ENCODE measurements at places on chromosomes 6 and 20.

GRCh38 chr6:99587792-99588191 lies 18.8 kb upstream of the PRDM13 start:
- DNase-seq = no peak

DNA sequence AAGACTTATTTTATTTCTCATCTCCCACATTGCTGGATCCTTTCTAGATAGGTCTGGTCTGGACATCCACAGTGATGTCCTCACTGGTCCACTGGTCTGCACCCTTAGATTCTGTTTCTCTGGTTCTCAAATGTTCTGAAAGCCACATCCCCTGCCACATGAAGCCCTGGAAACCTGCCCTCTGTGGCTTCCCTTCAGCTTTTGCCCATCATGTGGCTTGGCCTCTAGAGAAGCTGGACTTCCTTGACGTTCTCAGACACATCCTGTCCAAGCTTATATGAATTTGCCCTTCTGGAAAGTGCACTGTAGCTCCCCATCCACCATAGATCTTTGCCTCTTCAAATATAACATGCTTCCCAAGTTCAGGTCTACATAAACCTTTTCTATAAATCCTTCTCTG lies 18.5 kb downstream of the CST4 start:
- DNase-seq = no peak

- DNase-seq = peak; percentile 42
These were observed 5.2 kb downstream of the MAFB start for GRCh38 chr20:40683894-40684268.

DNA sequence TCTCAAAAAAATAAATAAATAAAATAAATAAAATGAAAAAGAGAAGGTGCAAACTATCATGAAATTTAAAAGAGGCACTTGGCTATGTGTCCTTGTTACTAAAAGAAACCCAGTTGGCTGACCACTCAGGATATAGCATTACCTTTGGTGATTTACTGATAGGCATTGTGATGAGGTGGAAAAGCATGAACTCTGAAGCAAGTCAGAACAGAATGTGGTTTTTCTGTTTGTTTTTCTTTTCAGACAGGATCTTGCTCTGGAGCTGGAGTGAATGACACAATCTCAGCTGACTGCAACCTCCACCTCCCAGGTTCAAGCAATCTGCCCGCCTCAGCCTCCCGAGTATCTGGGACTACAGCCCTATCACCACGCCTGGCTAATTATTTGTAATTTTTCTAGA lies 31.9 kb downstream of the ZNF184 start:
- DNase-seq = no peak

DNA sequence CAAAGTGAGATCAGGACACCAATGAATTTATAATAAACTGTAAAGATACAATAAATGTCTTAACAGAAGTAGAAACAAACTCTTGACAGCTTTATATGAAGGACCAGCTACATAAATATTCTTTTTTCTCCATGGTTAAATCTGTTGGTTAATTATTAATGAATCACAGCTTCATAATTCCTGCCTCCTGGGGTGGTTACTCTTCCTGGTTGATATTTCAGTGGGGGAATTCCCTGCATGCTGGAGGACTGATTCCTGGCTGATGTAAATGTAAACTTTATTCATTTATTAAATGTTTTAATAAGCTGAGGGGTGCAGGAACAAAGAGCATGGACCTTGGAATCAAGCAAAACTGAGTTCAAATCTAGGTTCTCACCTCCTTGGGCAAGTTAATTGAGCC lies 16.2 kb upstream of the RCAN2 start:
- DNase-seq = no peak

GRCh38 chr6:140718021-140718420 lies 1343.6 kb upstream of the CITED2 start:
- DNase-seq = no peak

- DNase-seq = no peak
These were observed 23.2 kb upstream of the SERINC1 start for GRCh38 chr6:122494665-122495272.

DNA sequence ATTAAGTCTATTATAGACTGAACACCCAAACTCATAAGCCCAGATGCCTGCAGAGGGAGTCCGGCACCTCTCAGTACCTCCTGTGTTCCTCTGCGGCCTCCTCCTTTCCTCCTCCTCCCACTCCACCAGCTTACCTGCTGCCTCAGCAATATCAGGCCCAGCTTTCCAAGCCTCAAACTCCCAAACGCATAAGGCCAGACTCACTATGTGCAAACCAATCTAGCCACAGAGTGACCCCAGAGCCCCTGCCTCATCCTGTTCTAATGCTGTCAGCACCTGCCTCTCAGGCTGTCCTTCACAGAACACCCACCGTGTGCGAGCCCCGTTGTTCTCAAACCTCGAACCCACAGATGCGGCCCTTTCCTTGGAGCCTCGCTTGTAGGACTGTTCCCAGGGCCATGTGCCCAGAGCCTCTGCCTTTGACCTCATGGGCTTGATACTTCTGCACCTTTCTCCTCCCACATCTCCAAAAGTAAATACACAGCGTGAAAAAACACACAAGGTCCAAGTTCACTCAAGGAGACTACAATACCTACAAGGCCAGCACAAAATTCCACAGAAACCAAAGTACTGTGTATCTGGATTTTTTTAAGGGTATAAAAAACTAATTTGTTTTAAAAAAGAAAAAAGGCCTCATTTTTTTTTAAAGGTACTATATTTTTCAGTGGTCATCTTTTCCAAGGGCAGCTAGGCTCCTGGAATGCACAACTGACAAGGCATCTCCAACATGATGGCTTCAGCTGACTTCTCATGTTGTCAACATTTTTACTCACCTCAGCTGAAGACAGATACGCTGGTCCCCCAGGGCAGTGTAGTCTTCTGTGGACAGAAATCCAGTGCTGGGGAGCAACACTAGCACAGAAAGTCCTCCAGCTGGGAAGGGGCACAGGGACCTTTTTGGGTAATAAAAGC lies 52.3 kb downstream of the ABHD12 start:
- no peak for DNase-seq

GRCh38 chr20:38617011-38617829 lies 15.6 kb downstream of the ARHGAP40 start:
- DNase-seq = no peak

- no peak for DNase-seq
These were observed 107.4 kb upstream of the MAP7 start for GRCh38 chr6:136657666-136658065.

- DNase-seq = no peak
These were observed 24.5 kb downstream of the RIPOR3 start for GRCh38 chr20:50666709-50667298.

- DNase-seq = no peak
These were observed 21.6 kb downstream of the RIN2 start for GRCh38 chr20:19779634-19780033.

GRCh38 chr6:44679438-44680201 lies 292.1 kb downstream of the CDC5L start:
- no peak for DNase-seq

DNA sequence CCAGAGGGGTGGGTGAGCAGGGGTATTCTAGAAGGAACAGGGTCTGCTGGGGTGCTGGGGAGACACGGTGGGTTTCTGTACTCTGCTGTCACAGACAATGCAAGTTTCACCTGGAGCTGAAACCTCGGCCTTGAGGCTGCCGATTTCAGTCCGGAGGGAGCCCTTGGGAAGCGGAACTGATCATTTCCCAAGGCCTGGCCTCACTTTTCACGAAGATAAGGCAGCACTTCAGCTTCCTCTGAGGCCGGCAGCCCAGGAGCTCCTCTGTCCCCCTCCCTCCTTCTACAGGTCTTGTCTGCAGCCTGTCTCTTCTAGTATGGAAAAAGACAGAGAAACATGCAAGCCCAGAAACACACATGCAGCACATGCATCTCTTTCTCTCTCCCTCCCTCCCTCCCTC lies 242.1 kb downstream of the CDC5L start:
- no peak for DNase-seq

GRCh38 chr6:134005800-134006199 lies 46.6 kb downstream of the SLC2A12 start:
- DNase-seq = no peak

GRCh38 chr6:7153789-7154188 lies 46.0 kb downstream of the RREB1 start:
- no peak for DNase-seq

- no peak for DNase-seq
These were observed 10.7 kb downstream of the SOD2 start for GRCh38 chr6:159682295-159682694.

DNA sequence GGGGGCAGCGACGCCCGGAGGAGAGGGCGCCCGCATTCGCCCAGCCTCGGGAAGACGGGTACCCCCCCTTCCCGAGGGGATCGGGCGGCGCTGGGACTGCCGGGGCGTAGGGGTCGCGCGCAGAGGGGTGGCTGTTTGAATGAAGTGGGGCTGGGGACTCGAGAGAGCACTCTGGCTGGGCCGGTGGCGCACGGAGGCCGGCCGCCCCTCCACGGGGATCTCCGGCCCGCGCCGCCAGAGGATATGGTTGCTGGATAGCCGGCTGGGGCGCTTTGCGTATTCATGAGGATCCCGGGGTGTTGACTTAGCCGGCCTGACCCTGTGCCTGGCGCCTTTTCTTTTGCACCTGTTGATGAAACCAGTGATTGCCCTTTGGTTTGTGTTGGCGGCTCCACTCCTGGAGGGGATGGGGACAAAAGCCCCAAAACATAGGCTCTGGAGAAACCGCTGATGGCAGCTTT lies 469 bp downstream of the SYNJ2 start:
- DNase-seq = peak; percentile 49

- peak; percentile 72 for DNase-seq
These were observed 356.3 kb upstream of the HSF2 start for GRCh38 chr6:122042960-122043735.

- DNase-seq = no peak
These were observed 97.2 kb downstream of the KIF16B start for GRCh38 chr20:16476032-16476431.

- no peak for DNase-seq
These were observed 1.8 kb upstream of the CST5 start for GRCh38 chr20:23881371-23881770.

DNA sequence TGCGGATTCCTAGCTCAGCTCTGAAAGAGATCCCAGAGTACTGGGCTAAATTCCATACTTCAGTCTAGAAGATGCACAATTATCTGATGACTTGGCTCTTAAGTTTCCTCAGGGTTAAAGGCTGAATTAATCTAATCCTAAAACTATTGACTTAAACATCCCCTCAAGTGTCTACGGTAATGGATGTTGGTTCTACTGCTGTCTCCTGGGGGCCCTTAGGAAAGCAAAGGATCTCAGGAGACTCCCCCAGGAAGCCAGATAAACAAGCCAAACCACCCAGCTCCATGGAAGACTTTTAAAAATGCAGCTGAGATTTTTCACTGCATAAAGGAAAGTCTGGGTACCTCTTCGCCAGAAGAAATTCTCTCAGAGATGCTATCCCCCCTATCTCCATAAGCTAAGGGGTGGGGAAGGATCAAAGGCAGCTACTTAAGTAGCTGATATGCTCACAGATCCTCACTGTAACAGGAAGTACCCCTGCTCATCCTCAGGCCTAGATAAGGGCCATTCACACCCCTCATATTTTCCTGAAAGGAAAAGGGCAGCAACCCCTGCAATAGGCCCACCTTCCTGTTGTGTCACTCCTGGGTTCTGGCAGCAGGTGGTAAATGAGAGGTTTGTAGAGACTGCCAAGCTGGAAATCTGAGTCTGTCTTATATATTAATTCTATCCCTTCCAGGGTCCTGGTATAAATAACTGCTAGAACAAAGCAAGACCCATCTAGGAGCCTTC lies 9.3 kb downstream of the NDRG3 start:
- no peak for DNase-seq

GRCh38 chr6:13453771-13454251 lies 33.6 kb downstream of the GFOD1 start:
- no peak for DNase-seq

DNA sequence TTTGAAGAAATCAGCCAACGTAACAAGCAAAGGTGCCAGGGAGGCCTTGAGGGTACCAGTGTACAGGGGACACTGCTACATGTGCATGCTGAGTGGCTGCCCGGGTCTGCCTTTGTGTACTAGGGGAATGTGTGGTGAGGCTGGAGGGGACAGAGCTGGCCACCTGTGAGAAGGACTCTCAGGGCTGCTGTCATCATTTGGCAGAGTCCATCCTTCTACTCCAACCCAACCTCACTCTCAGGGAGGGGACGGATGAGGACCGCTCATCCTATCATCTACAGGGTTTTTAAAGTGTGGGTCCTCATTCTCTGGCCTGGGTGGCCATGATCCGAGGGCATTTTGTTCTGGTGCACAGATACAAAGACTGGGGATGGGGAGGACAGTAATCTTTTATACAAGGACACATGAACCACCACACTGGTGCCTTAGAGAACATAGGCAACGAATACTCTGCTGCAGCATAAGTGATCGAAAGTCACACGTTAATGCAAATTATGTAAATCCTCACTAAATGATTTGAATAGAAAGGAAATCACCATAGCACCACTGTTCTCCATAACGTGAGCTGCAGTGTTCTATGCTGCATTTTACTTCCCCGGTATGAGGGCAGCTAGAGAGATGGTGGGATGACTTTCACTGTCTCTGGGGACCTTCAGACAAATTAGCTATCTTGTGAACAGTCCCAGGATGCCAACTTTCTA lies 181.4 kb downstream of the GMPR start:
- no peak for DNase-seq

DNA sequence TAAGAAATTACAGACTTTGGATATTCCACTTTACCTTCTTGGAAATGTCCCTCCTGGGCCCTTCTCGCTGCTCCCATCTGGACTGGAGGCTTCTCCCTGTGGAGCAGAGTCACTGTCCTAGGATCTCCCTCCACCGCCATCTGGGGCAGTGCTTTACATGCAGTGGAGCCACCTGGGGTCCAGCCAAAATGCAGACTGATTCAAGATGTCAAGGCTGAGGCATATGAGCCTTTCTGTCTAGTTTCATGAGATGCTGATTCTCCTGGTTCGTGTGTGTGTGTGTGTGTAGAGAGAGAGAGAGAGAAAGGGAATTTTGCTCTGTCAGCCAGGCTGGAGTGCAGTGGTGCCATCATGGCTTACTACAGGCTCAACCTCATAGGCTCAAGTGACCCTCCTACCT lies 14.9 kb downstream of the MICA start:
- no peak for DNase-seq

DNA sequence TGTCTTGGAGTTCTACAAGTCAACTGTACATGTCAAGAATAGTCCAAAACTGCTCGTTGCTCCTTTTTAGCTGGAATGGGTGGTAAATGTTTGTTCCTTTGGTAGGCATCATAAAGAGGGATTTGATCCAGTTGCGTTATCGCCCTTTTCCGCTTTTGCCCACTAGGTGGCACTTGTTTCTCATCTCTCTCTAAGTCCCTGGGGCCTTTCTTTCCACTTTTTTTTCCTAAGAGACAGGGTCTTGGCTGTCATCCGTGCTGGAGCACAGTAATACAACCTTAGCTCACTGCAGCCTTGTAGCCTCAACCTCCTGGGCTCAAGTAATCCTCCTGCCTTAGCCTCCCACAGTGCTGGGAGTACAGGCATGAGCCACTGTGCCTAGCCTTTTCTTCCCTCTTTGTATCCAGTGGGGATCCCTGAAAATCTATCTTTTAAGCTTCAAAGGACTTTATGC lies 20.7 kb downstream of the GTPBP2 start:
- DNase-seq = peak; percentile 51

- DNase-seq = no peak
These were observed 528.7 kb upstream of the SOX4 start for GRCh38 chr6:21064756-21065340.
